ENCODE measurements at places on chromosomes 6 and 20. TPM values are rescaled to one million over a fixed set of nuclear protein-coding genes. Genes with fewer than 3 reads are reported as not detected.

DNA sequence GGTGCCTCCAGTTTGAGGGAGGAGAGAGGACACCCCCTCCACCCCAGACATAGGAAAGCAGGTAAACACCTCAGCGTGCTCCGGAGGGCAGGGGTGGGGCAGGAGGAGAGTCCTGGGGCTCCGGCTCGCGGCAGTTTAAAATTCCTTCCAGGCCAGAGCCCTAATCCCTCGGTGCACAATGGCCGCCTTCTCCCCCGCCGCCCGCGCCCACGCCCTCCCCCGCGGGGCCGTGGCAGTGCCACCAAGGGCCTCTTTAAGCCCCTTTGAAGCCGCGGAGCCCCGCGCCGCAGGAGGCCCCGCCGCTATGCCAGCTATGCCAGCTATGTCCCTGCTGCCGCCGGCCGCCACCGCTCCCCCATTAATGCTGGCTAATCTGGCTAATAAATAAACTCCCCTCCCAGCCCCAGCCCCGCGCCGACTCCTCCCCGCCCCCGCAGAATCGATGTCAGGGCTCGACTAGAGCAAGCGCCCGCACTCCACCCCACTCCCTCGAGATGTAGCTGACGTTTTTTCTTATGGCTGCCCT, 125.1 kb downstream of the MRPL14 start:
- no peak for DNase-seq
- H3K27me3 ChIP-seq, result no peaks in the 10 kb centered on the region
- H3K4me1 ChIP-seq, result peaks cover 5% of the 10 kb centered on the region
- H3K36me3 ChIP-seq, result no peaks in the 10 kb centered on the region

GRCh38 chr6:105482921-105483320, 80.0 kb upstream of the PREP start:
- no peak overlapping the region for H3K4me3 ChIP-seq
- H3K4me1 ChIP-seq, result peaks cover 13% of the 10 kb centered on the region
- H3K36me3 ChIP-seq, result no peaks in the 10 kb centered on the region
- H3K27me3 ChIP-seq, result no peaks in the 10 kb centered on the region
- DNase-seq, result no peak

- no peak overlapping the region for H3K27ac ChIP-seq
- no peaks in the 10 kb centered on the region for H3K36me3 ChIP-seq
- no peaks in the 10 kb centered on the region for H3K27me3 ChIP-seq
Measured at GRCh38 chr6:99350573-99350972, 1.1 kb upstream of the FAXC start.

DNA sequence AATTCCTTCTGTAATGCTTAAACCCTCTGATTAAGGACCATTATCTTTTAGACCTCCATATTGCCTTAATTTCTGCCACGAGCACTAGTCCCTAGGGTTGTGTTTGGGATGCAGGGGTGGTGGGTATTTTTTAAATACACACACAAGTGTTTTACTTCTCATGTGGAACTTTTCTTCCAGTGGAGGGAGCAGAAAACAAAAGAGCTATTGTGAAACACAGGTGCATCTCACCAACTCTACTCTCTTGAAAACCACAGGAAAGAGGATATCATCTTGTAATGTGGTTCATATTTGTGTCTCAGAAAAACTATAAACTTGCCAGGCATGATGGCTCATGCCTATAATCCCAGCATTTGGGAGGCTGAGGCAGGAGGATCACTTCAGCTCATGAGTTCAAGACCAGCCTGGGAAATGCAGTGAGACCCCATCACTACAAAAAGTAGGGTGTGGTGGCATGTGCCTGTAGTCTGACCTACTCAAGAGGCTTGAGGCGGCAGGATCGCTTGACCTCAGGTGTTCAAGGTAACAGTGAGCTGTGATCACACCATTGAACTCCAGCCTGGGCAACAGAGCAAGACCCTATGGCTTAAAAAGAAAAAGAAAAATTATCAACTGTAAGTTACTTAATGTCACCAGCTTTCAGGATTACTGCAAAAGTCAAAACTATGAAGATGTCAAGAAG, 37.3 kb downstream of the MRS2 start:
- no peaks in the 10 kb centered on the region for H3K27me3 ChIP-seq
- no peaks in the 10 kb centered on the region for H3K36me3 ChIP-seq
- no peaks in the 10 kb centered on the region for H3K4me1 ChIP-seq

DNA sequence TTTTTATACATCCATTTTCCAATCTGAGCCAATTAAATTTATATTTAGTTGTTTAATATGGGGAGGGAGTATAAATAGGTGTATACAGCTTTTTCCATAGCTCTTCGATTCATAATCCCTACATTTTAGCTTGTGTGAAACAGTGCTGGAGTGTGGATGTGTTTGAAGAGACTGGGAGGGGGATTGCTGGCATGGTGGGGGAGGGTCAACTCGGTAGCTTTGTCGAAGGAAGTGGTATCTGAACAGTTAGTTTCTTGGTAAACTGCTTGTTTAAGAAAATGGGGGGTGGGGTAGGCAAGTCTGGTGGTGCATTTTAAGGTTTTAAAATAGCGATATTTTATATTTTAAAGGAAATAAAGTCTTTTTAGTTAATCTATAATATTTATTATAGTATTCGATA, 1.4 kb upstream of the LIN28B start:
- H3K4me1 ChIP-seq, result no peaks in the 10 kb centered on the region
- DNase-seq, result no peak
- H3K27me3 ChIP-seq, result no peaks in the 10 kb centered on the region
- H3K27ac ChIP-seq, result no peak overlapping the region
- no peaks in the 10 kb centered on the region for H3K36me3 ChIP-seq
- H3K4me3 ChIP-seq, result no peak overlapping the region

GRCh38 chr6:154672086-154672485, 61.1 kb upstream of the SCAF8 start:
- no peak overlapping the region for H3K27ac ChIP-seq
- no peak overlapping the region for H3K4me3 ChIP-seq
- H3K36me3 ChIP-seq, result no peaks in the 10 kb centered on the region
- no peak for DNase-seq
- H3K4me1 ChIP-seq, result no peaks in the 10 kb centered on the region

DNA sequence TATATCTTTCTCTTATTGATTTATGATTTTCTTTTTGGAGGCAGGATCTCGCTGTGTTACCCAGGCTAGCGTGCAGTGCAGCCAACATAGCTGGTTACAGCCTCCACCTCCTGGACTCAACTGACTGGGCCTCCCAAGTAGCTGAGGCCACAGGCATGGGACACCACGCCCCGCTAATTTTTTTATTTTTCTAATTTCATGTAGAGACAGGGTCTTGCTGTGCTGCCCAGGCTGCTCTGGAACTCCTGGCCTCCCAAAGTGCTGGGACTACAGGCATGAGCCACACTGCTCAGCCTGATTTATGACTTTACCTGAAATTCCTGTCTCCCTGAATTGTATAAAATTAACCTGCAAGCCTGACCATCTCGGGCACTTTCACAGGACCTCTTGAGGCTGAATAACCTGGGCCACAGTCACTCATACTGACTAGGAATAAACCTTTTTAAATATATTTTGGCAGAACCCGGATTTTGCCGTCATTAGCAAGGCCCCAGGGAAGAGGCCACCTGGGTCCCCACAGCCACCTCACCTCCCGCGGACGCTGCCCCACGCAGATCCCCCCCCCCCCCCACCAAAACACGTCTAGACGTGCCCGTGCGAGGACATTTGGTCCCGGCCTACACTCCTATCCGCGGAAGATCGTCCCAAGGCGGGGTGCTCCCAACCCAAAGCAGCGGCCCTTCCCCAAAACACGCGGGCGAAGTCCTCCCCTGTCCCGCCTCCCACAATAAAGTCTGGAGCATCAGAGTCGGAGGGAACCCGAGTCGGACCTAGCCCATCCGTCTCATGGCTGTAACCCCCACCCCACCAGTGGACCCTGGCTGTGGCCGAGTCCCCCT, 902 bp downstream of the ZNF337 start:
- peak overlapping the region; percentile 83 for H3K4me3 ChIP-seq
- DNase-seq, result no peak
- H3K27ac ChIP-seq, result peak overlapping the region; percentile 89

GRCh38 chr6:139187489-139187888, 52.6 kb downstream of the HECA start:
- H3K36me3 ChIP-seq, result no peaks in the 10 kb centered on the region
- H3K27me3 ChIP-seq, result no peaks in the 10 kb centered on the region
- DNase-seq, result no peak

- no peaks in the 10 kb centered on the region for H3K4me1 ChIP-seq
- H3K27ac ChIP-seq, result no peak overlapping the region
- H3K4me3 ChIP-seq, result no peak overlapping the region
- no peaks in the 10 kb centered on the region for H3K27me3 ChIP-seq
Measured at GRCh38 chr6:39773782-39774181, 18.4 kb upstream of the DAAM2 start.

DNA sequence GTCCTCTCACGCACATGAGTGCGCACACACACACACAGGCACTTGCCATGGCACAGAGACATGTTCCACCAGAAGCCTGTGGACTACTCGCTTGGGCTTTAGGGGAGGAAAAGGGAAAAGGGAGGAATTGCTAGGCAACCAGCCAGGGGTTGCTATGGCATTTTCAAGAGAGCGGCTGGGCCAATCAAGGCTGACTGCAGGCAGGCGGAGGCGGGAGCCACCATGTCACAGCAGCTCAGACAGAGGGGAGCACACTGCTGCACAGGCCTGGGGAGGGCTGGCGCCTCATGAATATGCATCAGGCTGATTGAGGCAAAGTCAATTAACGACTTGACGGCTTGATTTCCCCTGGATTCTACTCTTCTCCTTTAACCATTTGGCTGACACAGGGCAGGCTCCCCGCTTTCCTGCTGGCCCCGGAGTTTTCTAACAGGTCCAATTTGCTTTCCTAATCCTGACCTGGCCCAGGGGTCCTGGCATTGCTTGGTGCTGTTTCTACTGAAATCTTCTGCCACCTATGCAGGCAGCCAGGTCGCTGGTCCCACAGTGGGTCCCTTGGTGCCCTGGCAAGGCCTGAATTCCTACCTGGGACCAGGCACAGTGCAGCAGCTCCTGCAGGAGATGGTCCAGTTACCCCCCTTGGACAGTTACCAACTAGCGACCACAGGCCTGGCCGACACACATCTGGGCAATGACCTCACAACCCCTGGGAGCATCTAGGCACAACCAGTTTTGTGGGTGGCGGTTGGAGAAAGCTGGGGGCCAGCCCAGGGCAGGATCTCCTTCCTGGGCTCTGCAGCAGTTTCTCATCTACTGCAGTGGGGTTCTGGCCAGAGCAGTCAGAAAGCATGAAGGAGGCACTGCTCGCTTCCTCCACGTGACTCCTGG, 52.1 kb downstream of the YTHDF1 start:
- H3K27ac ChIP-seq, result no peak overlapping the region
- no peak overlapping the region for H3K4me3 ChIP-seq
- no peaks in the 10 kb centered on the region for H3K4me1 ChIP-seq
- H3K27me3 ChIP-seq, result no peaks in the 10 kb centered on the region
- H3K36me3 ChIP-seq, result no peaks in the 10 kb centered on the region
- no peak for DNase-seq

- no peak overlapping the region for H3K4me3 ChIP-seq
- DNase-seq, result no peak
- no peaks in the 10 kb centered on the region for H3K36me3 ChIP-seq
Measured at GRCh38 chr6:128570680-128571063, 50.3 kb upstream of the PTPRK start.

DNA sequence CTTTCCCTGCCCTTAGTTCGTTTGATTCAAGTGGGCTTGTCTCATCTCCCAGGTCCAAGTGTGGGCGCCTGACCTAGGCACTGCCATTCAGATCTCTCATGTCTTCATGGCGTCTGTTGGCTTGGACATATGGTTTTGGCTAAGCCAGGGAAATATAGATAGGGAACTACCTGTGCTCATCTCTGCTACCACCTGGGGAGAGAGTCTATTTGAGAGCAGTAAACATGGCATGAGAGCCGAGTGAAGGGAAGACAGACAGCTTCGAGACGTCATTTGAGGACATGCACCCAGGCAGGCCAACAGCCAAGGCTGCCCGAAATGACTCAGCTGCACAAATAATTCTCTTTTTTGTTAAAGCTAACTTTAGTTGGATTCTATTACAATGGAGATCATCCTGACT, 370.7 kb upstream of the AGPAT4 start:
- H3K4me3 ChIP-seq, result no peak overlapping the region
- no peaks in the 10 kb centered on the region for H3K36me3 ChIP-seq
- no peaks in the 10 kb centered on the region for H3K27me3 ChIP-seq
- H3K27ac ChIP-seq, result no peak overlapping the region
- no peaks in the 10 kb centered on the region for H3K4me1 ChIP-seq
- no peak for DNase-seq

GRCh38 chr6:156102129-156102528, 646.5 kb upstream of the NOX3 start:
- no peaks in the 10 kb centered on the region for H3K36me3 ChIP-seq
- no peaks in the 10 kb centered on the region for H3K27me3 ChIP-seq
- no peak overlapping the region for H3K27ac ChIP-seq
- no peak overlapping the region for H3K4me3 ChIP-seq
- DNase-seq, result no peak

- peaks cover 21% of the 10 kb centered on the region for H3K4me1 ChIP-seq
- peak within 1 kb of the TSS; percentile 76 for H3K4me3 ChIP-seq
- H3K27ac ChIP-seq, result peak within 1 kb of the TSS; percentile 91
Measured at GRCh38 chr6:150865406-150866146, at the start of gene MTHFD1L. TSS of gene MTHFD1L (plus strand) at chr6:150865702. CDS start at chr6:150865823, 121 bp downstream.

GRCh38 chr20:33419140-33419974, 18.0 kb upstream of the CDK5RAP1 start:
- peaks cover 24% of the 10 kb centered on the region for H3K4me1 ChIP-seq
- H3K36me3 ChIP-seq, result no peaks in the 10 kb centered on the region
- peak; percentile 93 for DNase-seq

DNA sequence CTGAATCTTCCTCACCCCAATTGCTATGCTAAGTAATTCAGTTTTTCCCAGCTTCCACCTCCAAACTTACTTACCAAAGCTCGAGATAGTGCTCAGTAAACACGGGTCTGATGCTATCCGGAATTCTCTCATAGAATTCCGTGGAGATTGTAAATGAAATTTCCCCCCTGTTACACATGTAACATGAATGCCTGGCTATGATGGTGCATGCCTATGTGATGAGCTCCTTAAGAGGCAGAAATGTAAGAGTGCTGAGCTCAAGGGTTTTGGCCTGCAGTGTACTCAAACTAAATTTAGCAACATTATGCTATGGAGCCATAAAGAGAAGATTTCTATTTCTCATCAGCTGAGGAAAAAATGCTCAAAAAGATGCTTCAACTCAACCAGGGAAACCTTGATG, 133.4 kb upstream of the FUT9 start:
- H3K4me3 ChIP-seq, result no peak overlapping the region
- H3K27me3 ChIP-seq, result no peaks in the 10 kb centered on the region
- H3K36me3 ChIP-seq, result no peaks in the 10 kb centered on the region
- no peak for DNase-seq
- H3K4me1 ChIP-seq, result no peaks in the 10 kb centered on the region

DNA sequence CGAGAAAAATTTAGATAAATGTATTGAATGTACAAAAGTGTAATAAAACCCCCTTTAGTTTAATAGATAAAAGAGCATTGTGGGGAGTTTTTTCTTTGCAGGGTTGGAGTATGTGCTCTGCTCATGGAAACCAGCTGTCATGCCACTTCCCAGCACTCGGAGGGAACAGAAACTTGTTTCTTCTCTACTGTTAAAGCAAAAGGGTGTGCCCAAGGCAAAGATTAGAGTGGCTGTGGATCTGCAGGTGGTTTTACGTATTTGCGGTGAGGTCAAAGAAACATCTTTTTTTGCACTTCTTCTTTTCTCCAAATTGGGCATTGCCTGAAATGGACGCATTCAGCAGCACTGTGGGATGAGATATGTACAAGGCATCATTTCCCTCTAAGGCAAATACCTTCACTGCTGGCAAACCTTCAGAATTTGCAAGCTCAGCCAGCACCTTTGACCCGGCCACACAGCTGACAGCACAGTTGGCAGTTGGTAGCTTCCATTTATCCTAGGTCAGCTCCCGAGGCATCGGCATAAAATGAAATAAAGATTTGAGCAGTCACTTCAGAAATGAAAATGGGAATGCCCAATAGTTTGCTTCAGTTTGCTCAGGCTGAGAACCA, 178.4 kb upstream of the EYA4 start:
- no peak overlapping the region for H3K27ac ChIP-seq
- no peak overlapping the region for H3K4me3 ChIP-seq
- H3K4me1 ChIP-seq, result no peaks in the 10 kb centered on the region
- H3K27me3 ChIP-seq, result no peaks in the 10 kb centered on the region

CEP85L gene
- 78.8 TPM for polyA plus RNA-seq

KCNK5 gene
- 2.3 TPM for polyA plus RNA-seq

SRXN1 gene
- 20.6 TPM for polyA plus RNA-seq

HLA-DQB2 gene
- 6.2 TPM for polyA plus RNA-seq
